ENCODE measurements at places on chromosomes 5 and 9.
A peak's percentile ranks its signal among the peaks of the same experiment; 100 is the strongest.

GRCh38 chr5:152883066-152883775 is 478.1 kb upstream of the NMUR2 start:
- DNase-seq: no peak

DNA sequence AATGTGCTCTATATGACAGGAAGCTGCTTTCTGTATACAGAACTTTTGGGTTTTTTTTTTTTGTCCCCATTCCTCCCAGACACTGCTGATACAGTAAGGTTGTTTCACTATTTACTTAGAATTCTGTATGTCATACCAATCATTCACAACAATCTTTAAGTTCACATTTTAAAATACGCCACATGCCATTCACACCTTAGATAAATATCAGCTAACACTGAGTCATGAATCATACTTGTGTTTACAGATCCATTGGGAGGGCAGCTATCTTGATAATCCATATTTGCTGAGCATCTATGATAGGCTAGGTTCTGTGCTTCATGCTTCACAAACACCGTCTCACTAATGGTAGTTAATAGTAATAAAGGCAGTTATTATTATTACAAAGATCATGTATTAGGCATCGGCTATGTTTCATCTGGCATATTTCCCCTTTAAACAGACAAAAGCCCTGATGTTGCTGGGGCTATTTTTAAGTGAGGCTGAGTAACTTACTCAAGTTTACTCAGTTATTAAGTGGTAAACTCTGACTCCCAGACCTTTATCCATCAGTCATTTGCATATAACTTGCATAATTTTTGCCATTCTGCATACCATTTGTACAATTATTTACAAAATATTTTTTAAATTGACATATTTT is 152.2 kb upstream of the HMHB1 start:
- DNase-seq: no peak

DNA sequence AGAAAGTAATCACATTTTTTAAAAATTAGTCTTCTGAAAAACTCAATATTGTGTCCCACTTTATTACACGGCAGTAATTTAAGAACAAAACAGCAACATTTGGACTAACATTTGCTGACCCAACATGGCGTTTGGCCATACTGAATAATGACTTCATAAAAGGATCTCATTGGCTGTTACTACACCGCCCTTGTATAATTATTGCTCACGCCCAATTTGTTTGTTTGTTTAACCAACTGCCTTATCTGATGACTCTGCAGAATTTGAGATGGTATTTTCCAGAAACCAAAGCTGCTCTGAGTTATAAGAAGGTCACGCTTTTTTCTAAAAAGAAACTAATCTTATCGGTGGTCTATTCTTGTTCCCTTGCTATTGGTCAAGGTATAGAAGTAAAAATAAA is 200.2 kb upstream of the TARS1 start:
- DNase-seq: no peak

DNA sequence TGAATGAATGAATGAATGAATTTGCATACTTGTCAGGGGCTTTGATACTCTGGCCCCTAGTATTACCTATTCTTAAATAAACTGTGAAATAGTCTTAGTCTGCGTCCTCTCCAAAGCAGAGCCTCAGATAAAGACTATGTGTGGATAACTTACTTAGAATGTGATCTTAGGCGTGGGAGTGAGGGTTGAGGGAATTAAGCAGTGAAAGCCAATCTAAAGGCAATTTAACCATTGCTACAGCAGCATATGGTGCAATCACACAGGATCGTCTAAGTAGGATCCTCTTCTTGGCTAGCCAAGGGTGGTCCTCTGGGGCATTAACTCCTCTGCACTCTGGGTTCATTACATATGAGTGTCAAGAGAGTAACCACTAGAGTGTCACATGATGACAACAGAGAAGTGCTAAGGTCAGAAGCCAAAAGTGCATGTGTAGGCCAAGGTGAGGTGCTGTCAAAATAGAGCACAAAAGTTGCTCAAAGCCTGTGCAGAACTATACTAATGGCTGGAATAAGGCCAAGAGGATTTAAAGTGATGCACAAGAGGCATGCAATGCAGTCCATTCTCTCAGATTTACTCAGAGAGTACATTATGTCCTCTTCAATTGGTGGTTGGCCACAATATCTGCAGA is 274.4 kb upstream of the SEMA6A start:
- no peak for DNase-seq

GRCh38 chr9:95729046-95729445 is 146.4 kb upstream of the ERCC6L2 start:
- no peak for DNase-seq

- DNase-seq: peak; percentile 37
Observed at GRCh38 chr5:32027717-32028458, 146.2 kb downstream of the GOLPH3 start.

GRCh38 chr5:93673316-93673954 is 68.0 kb downstream of the POU5F2 start:
- peak; percentile 2 for DNase-seq

- no peak for DNase-seq
Observed at GRCh38 chr9:124239249-124240073, 18.3 kb upstream of the NEK6 start.

GRCh38 chr9:74859786-74860185 is 27.9 kb downstream of the TRPM6 start:
- no peak for DNase-seq

DNA sequence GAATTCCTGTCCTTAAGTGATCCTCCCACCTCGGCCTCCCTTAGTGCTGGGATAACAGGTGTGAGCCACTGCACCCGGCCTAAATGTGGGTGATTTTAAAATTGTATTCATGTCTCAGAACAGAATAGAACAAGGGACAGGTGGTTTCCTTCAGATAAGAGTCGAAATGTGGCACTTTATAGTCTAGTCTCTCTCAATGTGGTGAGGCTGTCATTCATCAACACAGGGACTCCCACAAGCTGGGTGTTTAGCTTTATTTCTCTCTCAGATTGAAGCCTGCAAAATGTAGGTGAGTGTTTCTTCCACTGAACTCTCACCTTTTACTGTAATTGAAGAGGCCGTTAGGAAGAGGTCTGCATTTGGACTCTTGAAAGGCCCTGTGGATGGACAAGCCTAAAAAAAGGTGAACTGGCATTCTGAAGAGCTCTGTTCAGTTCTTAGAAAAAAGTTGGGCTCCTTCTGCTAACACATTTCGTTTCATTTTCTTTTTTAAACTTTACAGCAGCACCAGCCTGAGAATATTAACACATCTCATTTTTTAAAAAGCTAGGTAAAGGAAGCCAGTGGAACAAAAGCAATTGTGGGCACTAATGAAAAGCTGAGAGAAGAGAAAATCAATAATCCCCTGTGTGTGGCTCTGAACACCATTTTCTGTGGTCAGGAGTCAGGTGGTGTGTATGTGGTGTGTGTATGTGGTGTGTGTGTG is 126.2 kb upstream of the SLC28A3 start:
- DNase-seq: no peak

DNA sequence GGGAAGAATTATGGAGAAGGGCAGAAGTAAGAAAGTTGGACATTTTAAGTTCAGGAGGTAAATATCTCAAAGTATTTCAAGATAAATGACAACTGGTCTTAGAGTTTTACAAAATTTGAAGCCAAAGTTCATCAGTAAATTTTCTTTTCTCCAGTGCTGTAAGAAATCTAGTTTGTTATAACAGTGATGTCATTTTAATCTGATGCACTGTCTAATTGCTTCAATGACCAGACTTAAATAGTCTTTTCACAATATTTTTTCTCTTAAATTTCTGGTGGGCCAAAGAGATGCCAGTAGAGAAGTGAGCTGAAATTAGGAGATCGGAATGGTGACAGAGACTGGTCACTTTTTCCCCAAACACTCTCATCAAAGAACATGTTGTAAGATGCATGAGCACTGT is 156.5 kb upstream of the TMEM161B start:
- DNase-seq: no peak

DNA sequence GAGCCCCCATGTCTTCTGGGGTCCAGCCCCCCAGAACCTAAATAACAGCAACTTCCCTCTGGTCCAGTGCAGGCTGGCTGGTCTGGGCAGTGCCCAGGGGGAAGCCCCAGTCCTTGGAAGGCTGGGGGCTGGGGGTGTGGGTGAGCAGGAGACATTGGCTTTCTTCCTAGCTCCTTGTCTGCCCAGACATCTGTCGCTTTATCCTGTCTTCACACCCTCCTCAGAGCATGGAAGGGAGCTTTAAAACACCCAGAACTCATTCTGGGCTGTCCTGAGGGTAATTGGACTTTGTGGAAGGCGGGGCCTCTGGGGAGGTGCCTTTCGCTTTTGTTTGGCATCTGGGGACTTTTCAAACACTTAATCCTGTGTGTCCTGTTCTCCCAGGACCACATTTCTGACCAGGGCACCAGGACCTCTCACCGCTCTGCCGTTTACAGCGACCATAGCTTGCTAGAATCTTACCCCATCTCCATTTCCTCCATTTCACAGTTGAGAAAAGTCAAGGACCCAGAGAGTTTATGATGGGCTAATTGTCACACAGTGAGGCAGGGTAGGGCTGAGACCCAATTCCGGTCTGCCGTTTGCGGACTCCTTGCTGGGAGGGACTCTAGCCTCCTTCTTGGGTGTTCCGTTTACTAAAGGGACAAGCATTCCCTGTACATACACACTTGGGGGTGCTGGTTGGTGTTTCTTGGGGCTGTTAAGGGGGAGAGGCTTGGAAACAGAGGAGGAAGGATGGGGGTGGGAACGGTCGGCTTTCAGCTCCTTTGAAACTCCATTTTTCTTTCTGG is 1.1 kb downstream of the GSN start:
- DNase-seq: peak; percentile 48

DNA sequence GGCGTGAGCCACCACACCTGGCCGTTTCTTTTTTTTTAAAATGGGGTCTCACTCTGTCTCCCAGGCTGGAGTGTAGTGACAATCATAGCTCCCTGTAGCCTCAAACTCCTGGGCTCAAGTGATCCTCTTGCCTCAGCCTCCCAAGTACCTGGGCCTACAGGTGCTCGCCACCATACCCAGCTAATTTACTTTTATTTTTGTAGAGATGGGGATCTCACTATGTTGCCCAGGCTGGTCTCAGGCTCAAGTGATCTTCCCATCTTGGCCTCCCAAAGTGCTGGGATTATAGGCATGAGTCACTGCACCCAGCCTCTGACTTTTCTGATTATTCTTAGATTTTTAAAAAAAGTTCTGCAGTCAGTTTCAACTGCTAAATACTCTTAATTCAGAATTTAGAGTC is 21.3 kb downstream of the RAI14 start:
- DNase-seq: no peak

- DNase-seq: no peak
Observed at GRCh38 chr9:38128752-38129270, 59.8 kb upstream of the SHB start.

DNA sequence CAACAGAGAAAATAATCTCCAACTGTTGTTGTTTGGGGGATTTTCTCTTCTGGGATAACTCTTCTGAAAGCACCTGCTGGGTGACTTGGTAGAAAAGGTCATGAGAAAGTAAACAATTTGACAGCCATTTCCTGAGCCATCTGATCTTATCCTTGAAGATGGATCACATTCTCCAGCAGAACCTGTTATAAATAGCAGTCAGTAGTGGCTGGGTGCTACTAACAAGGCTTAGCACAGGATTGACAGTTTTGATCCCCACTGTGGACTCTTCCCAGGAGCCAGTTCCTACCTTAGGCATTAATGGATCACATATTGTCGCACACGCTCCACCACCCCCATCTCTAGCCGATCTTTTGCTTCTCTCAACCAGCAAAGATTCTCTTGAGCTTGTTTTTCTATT is 220.2 kb downstream of the PLK2 start:
- DNase-seq: no peak

DNA sequence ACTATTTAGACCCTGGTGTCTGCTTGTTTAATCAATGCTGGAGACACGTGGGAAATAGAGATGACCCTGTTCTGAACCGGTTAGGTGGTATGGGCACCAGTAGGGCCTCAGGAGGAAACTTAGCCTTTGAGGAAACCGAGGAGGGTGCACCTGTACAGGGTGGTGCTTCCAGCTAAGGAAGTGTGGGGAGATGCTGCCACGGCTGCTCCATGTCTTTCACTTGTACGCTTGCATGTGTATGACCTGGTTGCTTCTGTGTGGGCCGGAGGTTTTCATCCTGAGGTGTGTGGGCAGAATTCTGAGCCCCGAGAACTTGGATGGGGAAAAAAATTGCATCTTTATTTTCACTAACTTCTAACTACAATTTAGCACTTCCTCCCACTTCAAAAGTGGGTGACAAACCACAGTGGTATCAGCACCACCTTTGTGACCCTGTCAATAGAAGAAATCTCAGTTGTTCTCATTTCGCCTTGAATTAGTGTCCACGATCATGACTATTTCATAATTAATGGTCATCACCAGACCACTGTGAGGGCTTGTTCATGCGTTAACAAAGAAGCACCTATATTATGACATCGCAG is 99.8 kb upstream of the SPATA31C2 start:
- DNase-seq: no peak

- DNase-seq: no peak
Observed at GRCh38 chr9:81804306-81804705, 115.0 kb upstream of the TLE1 start.

GRCh38 chr5:169139480-169140050 is 161.4 kb downstream of the SLIT3 start:
- no peak for DNase-seq

DNA sequence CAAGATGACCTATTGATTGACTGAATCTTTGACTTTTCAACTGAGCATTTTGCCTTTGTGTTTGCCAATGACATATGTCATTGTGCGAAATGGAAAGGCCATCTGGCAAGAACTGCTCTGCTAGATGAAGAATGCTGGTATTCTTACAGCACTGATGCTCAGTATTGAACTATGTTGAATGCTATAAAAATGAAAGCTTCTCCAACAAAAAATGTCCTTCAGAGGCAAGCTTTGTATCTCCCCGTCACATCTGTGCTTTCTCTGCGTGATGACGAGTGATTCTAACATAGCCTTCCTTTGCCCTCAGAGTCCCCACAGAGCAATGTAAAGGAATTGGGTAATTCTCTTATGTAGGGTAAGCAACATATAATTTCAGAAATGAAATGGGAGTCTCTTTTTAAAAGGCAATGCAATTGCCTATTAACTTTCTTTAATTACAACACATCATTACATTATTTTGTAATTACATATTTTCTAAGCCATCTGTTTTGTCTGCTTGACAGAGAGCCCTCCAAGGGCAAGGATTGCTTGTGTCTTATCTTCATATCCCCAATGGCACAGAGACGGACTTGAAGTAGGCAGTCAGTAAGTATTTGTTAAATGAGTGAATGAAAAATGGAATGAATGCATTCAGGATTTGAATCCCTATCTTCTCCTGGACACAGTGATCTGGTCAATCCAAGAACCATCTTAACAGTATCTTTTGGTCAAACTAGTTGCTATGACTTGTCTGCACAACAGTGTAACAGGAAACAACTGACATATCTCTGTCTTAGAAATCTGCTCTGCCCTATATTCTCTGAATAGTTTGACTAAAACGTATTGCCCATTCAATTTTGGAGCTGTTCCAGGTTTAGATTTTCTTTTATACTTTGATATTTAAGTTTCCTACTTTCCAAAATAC is 46.1 kb downstream of the ENC1 start:
- DNase-seq: no peak

DNA sequence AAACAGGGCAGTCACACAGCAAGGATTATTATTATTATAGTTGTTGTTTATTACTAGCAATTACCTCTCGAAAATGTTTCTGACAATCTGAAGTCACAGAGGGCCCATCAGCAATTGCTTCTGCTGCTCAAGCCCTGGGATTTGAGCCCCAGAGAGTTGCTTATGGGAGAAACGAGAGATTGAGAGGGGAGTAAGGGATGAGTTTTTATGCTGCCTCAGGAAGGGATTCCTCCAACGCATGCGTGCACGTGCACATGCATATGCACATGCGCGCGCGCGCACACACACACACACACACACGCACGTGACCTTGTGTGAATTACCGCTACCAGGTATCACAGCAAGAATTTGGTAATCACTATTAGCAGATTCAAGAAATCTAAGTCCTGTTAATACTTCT is 189.2 kb upstream of the TBC1D2 start:
- no peak for DNase-seq

GRCh38 chr5:174202996-174203395 is 157.5 kb downstream of the NSG2 start:
- no peak for DNase-seq
